ENCODE measurements at places on chromosomes 11 and 22.

GRCh38 chr11:42237701-42238235 lies 778.3 kb upstream of the LRRC4C start:
- no peak for DNase-seq

DNA sequence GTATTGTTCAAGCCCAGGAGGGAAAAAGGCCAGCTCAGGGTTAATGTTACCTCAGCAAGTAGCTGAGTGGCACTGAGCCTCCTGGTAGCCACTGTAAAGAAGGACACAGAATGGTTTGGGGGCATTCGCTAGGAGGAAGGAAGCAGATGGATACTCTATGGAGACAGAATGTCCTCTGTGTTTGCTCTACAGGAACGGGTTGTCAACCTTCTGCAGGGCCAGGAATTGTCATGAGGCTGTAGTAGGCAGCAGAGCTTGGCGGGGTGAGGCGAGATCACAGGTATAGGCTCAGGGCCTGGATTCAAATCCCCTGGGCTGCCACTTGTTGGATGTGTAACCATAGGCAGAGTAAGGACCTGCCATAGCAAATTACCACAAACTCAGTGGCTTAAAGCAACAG lies 3.0 kb upstream of the LRRC75B start:
- DNase-seq, result no peak

GRCh38 chr11:128048121-128048520 lies 539.2 kb downstream of the ETS1 start:
- DNase-seq, result no peak

- no peak for DNase-seq
Observed at GRCh38 chr22:44369293-44369661, 56.5 kb upstream of the SHISAL1 start.

GRCh38 chr11:125342281-125342930 lies 153.7 kb downstream of the FEZ1 start:
- no peak for DNase-seq

Measured in T-helper 2 cell treated with Interferon-gamma antibody and Interleukin-4, amounts not matched to agents 5 μg/mL and 100 μg/mL, for 36 hours (primary cell).